ENCODE measurements at places on chromosomes 13 and 19.

DNA sequence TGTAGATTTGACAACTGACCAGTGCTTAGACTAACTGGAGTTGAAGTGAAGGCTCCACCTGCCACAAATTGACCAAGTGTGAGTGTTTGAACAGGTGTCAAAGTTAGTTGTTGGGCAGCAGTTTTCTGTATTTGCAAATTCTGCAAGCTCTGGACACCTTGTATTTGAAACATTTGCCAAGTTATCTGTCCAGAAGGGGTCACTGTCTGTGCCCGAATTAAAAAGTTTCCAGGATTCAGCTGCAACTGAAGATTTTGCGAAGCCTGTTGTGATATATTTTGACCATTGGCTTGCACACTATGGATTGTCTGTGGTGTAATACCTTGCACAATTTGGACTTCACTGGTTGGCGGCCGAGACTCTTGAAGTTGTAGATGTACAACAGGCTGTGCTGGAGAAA is 1690.7 kb downstream of the SLITRK5 start:
- no peak for DNase-seq

DNA sequence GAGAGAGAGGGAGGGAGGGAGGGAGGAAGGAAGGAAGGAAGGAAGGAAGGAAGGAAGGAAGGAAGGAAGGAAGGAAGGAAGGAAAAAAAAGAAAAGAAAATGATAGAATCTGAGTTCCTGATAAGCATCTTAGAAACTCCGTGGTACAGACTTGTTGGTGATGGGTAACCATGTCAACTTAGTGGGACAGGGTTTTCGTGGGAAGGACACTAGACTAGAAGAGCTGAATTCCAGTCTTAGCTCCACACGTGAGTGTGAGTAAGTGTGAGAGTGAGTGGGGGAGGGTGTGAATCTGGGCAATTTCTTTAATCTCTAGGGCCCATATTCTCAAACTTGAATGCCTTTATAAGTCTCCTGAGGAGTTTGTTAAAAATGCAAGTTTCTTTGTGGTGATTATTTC is 35.0 kb downstream of the PABPC3 start:
- DNase-seq = no peak

- DNase-seq = no peak
These were observed 33.8 kb upstream of the MATK start for GRCh38 chr19:3819989-3820388.

DNA sequence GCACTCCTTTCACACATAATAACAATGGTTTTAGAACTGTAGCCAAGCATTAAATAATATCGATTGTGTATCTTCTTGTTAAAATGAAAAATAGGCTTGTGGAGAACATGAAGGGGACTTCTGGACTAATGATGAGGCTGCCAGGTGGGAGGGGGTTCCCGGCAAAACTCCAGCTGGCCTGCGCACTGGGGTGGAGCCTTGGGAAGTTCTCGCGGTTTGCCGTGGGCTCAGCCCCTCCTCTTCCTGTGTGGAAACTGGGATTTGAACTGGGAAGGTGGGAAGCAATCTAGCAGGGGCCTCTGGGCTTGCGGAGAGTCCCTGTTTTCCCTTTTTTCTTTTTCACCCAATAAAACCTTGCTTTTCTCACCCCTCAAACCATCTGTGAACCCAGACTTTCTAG is 113.7 kb upstream of the SLITRK1 start:
- no peak for DNase-seq

DNA sequence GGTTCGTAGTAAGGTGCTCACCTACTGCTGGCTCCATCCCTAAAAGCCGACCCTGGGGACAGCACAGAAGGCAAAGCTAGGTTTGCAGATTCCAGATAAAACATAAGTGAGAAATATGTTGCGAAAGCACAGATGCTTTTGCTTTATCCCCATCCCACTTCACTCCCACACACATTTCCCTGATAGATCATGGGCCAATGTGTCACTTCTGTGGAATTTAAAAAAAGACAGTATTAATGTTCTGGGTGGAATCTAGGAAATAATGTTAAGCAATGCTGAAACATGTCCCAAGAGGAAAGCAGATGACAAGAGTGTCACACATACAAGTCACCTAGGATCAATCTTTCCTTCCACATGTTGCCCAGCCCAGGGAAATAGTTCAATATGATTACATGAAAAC is 661.0 kb upstream of the MIR17HG start:
- DNase-seq = no peak

GRCh38 chr19:31784671-31785101 is 435.4 kb upstream of the TSHZ3 start:
- no peak for DNase-seq

DNA sequence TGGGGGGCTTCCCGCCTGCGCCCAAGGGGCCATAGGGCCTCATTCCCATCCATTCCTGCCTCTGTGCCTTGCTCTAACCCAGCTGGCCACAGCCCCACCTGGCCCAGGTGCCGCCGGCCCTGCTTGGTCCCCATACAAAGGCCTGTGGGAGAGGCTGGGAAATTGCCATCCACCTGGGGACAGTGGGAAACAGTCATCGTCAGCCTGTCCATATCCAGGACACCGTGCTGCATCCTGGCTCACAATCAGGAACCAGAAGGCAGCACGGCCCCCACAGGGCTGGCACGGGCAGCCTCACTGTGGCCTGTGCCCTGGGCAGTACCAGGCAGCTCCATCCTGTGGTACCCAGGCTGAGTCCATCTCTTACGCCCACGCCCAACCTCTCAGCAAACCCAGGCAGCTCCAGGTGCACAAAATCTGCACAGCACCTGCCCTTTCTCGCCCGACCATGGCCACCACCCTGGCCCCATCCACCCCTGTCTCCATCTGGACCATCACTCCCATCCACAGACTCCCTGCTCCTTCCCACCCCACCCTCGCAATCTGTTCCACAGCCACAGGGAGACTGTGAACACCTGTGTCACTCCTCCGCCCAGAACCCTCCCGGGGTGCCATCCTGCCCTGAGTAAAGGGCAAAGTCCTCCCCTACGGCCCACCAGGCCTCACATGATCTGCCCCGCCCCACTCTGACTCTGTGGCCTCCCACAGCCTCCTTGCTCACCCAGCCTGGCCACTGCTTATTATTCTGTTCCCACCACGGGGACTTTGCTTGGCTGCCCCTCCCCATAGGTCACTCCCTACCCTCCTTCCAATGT is 21.1 kb upstream of the FBXO27 start:
- DNase-seq = peak; percentile 19

DNA sequence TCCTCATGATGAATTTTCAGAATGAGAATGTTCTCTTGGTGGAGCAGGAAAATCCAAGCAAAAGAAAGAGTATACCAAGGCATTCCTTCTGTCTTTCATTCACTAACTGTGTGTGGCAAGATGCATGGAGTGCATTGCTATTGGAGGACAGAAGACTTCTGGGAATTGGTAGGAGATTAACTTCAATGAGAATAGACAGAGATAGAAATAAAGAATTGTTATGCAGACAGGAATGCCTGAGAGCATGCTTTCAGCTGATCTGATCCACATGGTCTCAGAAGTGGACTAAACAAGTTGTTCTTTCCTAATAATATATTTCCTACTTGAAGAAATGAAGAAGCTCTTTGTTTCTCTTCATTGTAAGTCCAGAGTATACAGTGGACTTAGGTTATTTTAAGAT is 303.6 kb downstream of the MYO16 start:
- no peak for DNase-seq

DNA sequence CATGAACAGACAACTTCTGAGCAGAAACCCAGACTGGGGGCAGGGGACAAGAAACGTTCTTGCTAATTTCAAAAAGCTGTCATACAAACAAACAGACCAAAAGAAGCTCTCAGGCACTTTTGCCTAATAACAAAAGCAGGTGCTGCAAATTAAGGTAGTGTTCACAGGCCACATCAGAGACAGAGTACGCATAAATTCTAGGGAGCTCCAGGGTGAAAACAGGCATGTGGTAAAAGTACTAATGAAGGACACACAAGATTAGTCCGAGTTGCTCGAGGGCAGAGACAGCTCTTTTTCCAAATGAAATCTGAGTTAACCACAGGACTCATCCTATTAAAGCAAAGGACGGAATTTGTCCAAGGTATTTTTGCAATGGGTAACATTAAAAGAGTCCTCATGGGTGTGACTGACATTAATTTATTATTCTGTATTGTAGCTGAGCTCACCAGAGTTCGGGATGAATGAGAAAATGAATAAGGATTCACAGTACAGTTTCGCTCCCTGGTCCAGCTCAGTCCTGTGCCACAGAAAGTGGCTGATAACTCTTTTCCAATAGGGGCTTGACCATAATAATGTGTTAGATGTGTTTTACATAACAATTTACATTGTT is 197.3 kb downstream of the LHFPL6 start:
- peak; percentile 70 for DNase-seq

DNA sequence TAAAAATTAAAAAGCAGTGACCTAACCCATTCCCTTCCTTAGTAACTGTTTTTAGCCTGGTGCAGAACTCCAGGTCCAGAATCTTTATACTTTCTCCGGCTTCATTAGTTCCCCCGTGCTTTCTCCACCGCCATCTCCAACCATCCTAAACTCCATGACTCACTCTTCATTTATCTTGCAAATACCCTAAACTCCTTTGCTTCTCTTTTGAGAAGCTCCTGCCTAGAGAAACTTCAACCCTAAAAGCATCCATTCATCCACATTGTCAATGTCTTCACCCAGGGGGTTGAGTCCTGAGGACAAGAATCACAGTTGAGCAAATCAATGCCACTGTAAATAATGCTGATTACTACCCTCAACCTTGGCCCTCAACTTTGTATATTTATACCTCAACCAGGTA is 17.1 kb upstream of the GARRE1 start:
- DNase-seq = no peak

- DNase-seq = no peak
These were observed 14.4 kb downstream of the EVI5L start for GRCh38 chr19:7844405-7844804.

DNA sequence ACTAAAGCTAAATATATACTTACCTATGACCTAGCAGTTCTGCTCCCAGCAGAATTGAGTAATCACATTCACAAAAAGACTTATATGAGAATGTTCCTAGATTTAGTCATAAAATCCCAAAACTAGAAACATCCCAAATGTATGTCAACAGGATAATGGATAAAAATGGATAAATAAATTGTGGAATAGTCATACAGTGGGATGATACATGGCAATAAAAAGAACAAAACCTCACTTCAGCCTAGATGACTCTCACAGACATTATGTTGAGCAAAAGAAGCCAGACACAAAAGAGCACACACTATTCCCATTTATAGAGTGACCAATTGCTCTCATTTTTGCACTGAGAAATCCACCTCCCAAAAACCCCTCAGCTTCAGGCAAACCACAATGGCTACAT is 352.4 kb upstream of the HTR2A start:
- no peak for DNase-seq

GRCh38 chr19:50928831-50929230 is 17.6 kb upstream of the KLK4 start:
- no peak for DNase-seq

DNA sequence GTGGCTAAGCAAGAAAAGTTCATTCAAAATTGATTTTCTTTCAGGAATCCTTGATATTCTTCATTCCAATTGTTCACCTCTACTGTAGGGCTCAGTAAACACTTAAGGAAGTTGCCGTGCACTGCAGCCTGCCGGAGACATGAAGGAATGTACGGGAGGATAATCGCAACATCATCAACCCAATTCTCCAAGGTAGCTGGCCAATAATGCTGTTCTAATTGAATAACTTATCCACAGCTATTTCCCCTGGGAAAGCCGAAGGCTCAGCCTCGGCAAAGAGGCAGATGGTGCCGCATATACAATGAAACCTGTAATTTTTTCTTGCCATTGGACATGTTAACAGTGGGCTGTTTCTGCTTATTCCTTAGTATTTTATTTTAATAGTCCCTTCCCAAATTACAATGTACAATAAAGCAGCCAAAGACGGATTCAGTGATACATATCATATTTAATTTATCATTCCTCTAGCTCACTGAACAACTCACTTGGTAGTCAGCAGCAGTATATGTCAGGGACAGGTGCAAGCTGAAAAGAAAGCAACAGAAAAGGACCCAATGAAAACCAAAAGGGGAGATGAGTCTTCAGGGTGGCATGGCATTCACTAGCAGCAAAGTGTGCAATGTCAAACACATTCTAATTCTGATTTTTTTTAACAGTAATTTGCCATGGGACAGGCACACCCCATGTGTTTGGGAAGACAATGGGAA is 420.5 kb upstream of the KLF12 start:
- no peak for DNase-seq

DNA sequence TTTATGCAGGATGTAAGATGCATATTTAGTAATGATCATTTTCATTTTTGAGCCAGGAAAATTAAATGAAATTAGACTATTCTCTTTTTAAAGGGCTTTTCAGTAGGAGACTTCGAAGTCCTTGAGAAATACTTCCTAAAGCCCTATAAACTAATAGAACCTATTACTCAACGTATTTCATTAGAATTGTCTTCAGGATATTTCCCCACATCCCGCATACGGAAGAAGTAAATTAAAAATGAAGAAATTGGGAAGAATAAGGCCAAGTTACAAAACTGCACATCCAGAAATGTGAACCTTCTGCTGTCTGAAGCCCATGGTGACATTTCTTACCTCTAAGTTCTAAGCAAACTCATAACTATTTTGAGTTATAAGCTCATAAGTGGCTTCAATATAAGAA is 66.5 kb downstream of the RXFP2 start:
- DNase-seq = no peak

- no peak for DNase-seq
These were observed 3.8 kb downstream of the RAX2 start for GRCh38 chr19:3768015-3768747.

DNA sequence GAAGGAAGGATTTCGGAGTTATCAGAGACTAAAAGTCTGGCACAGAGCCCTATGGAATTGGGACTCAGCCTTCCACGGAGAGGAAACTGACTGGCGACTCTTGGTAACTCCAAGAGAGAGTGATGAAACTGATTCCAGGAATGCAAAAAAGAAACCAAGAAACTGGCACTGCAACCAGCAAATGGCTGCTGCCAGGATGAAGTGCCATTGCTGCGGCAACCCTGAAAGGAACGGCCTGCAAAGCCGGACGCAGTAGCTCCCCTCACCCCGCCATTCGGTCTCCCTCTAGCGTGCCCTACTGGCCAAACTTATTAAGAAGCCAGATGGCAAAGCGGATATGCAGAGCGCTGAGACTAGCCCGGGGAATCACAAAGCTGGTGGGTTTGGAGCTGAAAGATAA is 236.0 kb downstream of the PCDH9 start:
- DNase-seq = peak; percentile 49

GRCh38 chr19:4556597-4557127 is 2.8 kb downstream of the SEMA6B start:
- DNase-seq = peak; percentile 80

DNA sequence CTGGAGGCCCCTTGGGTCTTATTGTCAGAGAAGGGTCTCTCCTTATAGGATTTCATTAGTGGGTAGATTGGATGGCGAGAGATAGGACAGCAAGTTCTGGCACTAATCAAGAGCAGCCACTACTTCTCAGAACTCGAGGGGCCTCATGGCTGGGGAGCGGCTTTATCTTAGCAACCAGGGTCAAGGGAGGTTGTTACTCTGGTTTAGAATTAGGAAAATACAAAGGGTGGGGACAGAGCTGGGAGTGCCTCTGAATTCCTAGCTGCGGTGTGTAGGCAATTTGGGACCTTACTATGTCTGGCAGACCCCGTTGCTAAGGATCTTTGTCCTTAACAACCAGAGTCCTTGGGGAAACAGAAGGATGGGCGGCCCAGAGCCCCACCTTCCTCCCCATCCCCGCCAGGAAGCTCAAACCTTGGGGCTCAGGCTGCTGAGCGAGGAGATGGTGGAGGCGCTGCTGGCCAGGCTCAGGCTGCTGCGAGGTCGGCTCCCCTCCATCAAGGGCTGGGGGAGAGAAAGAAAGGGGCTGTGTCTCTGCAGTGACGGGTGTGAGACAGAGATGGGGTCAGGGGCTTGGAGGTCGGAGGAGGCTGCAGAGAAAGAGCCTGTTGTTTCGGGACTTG is 1.2 kb downstream of the PLEKHA4 start:
- DNase-seq = no peak

- DNase-seq = peak; percentile 94
These were observed at the start of gene CD320 for GRCh38 chr19:8307965-8308866. TSS of gene CD320 (minus strand) at chr19:8308358. CDS start at chr19:8308290, 68 bp downstream.
